ENCODE measurements at places on chromosomes 13 and 19.
A peak's percentile ranks its signal among the peaks of the same experiment; 100 is the strongest.

- DNase-seq, result no peak
Measured at GRCh38 chr13:36666477-36667229, 7.2 kb upstream of the SERTM1 start.

DNA sequence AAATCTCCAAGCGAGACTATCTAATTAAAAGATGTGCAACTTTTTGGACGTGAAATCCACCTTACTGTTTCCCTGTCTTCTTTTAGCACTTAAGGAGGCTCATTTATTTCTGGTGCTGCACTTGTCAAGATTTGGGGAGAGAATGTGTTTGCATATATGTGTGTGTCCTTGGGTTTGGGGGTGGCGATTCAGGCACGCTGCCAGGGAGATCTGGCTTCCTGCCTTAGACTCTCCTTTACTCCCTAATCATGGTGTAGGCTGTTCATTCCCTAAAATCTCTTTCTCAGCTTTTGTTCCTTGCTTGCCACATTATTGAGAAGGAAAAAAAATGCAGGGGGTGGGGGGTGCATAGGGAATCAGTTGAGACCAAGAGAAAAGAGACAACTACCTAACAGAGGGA is 271.2 kb downstream of the DCLK1 start:
- DNase-seq, result no peak

DNA sequence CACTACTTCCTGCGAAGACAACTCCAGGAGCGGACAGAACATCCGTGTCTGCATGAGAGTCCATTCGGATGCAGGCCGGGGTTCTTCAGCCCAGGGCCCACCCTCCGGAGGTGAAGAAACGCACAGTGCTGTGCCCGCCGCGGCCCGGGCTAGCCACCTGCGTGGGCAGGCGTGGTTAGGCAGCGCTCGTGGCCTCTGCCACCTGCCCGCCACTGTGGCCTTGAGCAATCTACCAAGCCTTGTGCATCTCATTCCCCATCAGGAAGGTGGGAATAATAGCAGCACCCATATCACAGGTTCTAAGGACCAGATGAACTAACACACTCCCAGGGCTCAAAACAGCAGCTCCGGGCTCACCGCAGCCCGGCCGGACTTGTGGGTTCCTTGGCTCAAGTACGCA is 26.7 kb upstream of the PABPC3 start:
- DNase-seq, result no peak

- DNase-seq, result no peak
Measured at GRCh38 chr19:30374539-30374864, 2.3 kb downstream of the ZNF536 start.

GRCh38 chr19:34474233-34474989 is 7.1 kb upstream of the WTIP start:
- DNase-seq, result no peak

GRCh38 chr13:79745081-79745480 is 264.1 kb downstream of the NDFIP2 start:
- no peak for DNase-seq

DNA sequence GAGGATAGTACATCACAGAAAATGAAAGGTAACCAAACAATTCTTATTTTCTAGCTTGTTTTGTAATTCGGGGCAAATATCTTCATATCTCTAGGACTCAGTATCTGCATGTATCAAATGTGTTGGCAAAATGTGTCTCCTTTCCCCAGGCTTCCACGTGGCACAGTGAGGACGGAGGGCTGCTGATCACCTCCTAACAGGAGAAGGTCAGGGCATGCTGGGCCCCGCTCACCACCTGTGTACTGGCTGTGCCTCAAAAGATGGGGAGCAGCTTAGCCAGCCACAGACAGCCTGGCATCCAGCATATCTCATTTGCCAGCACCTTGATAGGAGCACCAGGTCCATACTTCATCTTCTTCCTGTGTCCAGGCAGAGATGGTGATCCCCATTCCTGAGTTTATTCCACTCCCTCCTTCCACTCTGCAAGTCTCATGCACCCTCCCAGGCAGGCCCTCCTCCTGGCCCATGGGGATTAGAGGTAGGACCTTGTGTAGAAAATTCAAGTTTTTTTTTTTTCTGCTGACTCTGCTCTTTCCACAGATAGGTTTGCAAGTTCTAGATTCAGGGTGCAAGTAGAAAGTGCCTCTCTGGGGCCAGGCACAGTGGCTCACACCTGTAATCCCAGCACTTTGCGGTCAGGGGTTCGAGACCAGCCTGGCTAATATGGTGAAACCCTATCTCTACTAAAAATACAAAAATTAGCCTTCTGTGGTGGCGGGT is 1639.0 kb upstream of the SLC10A2 start:
- DNase-seq, result no peak

DNA sequence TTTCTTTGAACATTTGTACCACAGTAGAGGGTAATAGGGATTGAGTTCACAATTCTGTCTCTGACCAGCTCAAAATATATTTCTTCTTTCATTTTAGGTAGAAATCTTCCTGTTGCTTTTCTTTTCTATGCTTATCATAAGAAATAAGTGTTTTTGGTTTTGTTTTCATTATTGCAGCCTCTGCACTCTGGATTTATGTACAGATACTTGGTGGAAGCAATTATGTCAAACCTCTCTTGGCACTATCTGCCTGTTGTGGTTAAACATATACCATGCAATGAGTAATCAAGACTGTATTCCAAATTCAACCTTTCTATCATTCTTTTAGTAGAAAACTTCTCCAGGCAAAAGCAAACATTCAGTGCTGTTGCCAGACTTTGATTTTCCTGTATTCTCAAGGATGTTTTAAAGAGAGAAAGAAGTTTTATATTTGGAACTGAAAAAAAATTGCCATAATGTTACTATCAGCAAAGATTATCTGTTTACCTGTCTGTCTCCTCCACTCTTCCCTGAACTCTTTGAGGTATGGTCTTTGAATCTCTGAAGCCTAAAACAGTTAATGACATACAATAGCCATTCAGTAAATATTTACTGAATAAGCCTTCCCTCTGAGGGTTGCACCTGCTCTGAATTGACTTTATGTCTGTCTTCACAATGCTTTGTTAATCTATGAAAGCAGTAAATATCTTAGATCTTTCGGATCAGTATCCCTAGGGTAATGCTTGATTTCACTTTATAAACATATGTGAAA is 612.5 kb upstream of the PRR20A start:
- no peak for DNase-seq

DNA sequence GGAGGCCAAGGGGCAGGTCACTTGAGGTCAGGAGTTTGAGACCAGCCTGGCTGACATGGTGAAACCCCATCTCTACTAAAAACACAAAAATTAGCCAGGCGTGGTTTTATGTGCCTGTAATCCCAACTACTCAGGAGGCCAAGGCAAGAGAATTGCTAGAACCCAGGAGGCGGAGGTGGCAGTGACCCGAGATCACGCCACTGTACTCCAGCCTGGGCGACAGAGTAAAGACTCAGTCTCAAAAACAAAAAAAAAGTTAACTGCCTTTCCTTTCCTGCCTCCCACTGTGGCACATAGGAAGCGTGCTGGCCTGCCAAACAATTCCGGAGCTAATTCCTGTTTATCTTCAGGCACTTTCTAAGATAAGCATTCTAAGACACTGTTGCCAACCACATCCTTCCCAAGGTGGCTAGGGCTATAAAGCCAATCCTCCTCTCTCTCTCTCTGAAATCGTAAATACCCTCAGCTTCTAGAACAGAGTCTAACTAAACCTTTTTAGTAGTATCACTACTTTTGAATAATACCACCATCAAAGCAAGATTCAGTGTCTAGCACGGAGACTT is 21.6 kb downstream of the SLC25A30 start:
- no peak for DNase-seq

GRCh38 chr13:51980908-51981307 is 30.3 kb downstream of the ATP7B start:
- no peak for DNase-seq

GRCh38 chr13:60765700-60766411 is 368.8 kb downstream of the TDRD3 start:
- DNase-seq, result no peak

DNA sequence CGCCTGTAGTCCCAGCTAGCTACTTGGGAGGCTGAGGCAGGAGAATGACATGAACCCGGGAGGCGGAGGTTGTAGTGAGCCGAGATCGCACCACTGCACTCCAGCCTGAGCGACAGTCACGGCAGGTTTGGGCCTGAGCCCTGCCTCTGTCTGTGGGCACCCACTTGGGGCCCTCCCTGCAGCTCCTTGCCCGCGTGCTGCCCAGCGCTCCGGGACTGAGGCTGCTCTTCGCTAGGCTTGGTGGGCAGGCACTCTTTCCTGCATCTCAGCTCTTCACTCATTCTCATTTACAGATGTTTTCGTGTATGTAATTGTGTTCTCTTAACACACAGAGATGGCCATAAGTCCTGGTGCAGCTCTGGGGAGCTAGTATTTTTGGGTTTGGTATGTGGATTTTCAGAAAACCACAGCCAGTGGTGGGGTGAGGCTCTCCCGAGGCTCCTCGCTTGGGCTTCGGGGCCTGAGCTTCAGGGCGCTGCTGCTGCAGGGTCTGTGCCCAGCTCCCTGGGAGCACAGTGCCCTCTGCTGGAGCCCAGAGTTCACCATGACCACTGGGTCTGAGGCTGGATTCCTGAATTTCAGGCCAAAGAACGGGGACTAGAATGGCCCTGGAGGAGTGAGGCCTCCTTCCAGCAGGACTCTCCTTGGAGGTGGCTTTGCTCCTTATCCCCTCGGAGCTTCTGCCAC is 15.2 kb downstream of the UPF1 start:
- peak; percentile 60 for DNase-seq

Data from anterior cingulate cortex (tissue), 58 donors.